Left lung (tissue), 14 donors: ENCODE measurements at places on chromosomes 6 and 20.

DNA sequence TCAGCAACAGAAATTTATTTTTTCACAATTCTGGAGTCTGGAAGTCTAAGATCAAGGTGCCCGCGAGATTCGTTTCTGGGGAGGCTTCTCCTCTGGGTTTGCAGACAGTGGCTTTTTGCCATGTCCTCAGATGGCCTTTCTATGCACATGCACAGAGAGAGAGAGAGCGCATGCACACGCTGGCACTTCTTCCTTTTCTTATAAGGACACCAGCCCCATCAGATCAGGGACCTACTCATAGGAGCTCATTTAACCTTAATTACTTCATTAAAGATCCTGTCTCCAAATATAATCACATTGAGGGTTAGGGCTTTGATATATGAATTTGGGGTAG is 260.7 kb upstream of the PLCB4 start:
- H3K36me3 ChIP-seq = no peaks in the 10 kb centered on the region
- H3K27me3 ChIP-seq = no peaks in the 10 kb centered on the region
- no peaks in the 10 kb centered on the region for H3K4me1 ChIP-seq
- no peak for DNase-seq
- no peak overlapping the region for H3K4me3 ChIP-seq

GRCh38 chr20:57738484-57738883 is 28.7 kb upstream of the PMEPA1 start:
- H3K27ac ChIP-seq = no peak overlapping the region
- no peaks in the 10 kb centered on the region for H3K36me3 ChIP-seq
- no peak overlapping the region for H3K4me3 ChIP-seq
- no peak for DNase-seq

GRCh38 chr6:110542311-110543024 is 66.1 kb upstream of the SLC22A16 start:
- H3K27me3 ChIP-seq = no peaks in the 10 kb centered on the region
- H3K4me3 ChIP-seq = no peak overlapping the region
- DNase-seq = no peak
- H3K4me1 ChIP-seq = no peaks in the 10 kb centered on the region

DNA sequence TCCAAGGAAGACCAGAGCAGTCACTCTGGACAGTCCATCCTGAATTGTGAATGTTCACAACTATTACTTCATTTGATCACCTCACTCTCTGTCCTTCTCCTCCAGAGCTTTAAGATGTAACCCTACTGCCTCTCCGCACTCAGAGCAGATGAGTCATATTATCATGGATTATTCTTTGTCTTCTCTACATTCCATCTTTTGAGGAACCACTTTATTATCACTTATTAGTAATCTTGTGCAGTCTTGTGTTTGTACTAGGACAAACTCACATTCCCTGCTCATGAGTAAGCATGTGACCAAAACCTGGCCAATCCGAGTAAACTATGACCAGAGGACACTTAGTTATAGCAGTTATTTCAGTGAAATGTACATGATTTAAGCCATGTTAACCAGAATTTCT is 401.5 kb upstream of the ADGRB3 start:
- no peak for DNase-seq
- no peaks in the 10 kb centered on the region for H3K4me1 ChIP-seq
- H3K36me3 ChIP-seq = no peaks in the 10 kb centered on the region
- H3K27ac ChIP-seq = no peak overlapping the region
- no peaks in the 10 kb centered on the region for H3K27me3 ChIP-seq

- peaks cover 5% of the 10 kb centered on the region for H3K4me1 ChIP-seq
- DNase-seq = no peak
- H3K36me3 ChIP-seq = no peaks in the 10 kb centered on the region
- no peak overlapping the region for H3K27ac ChIP-seq
- H3K27me3 ChIP-seq = no peaks in the 10 kb centered on the region
- no peak overlapping the region for H3K4me3 ChIP-seq
Measured at GRCh38 chr6:157845493-157846259, 22.6 kb downstream of the SNX9 start.

- DNase-seq = no peak
- H3K4me3 ChIP-seq = no peak overlapping the region
Measured at GRCh38 chr6:5155906-5156305, 70.8 kb downstream of the PPP1R3G start.

GRCh38 chr20:54345301-54345724 is 130.1 kb upstream of the DOK5 start:
- no peak overlapping the region for H3K4me3 ChIP-seq
- H3K36me3 ChIP-seq = no peaks in the 10 kb centered on the region
- no peaks in the 10 kb centered on the region for H3K27me3 ChIP-seq

- no peak for DNase-seq
- no peak overlapping the region for H3K4me3 ChIP-seq
- H3K4me1 ChIP-seq = peaks cover 8% of the 10 kb centered on the region
- H3K27me3 ChIP-seq = no peaks in the 10 kb centered on the region
- H3K27ac ChIP-seq = peak overlapping the region; percentile 70
- H3K36me3 ChIP-seq = peaks cover 61% of the 10 kb centered on the region
Measured at GRCh38 chr6:137882225-137882961, 15.3 kb downstream of the TNFAIP3 start.

DNA sequence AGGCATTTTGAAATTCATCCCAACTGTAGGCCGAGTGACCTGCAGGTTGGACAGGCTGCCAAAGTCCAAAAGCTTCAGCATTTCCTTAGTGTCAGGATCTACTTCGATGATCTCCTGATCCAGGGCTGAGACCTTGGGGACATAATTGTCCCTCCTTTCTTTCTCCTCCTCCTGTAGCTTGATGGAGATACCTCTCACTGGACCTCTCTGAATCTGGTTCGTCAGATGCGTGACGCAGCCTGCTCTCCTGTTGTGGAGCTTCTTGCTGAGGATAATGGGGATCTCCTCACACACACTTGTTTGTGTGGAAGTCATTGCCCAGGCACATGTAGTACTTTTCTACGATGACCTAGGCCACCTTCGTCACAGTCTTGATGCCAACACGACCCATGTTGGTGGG is 1.5 kb upstream of the MAS1L start:
- no peak overlapping the region for H3K27ac ChIP-seq
- H3K27me3 ChIP-seq = no peaks in the 10 kb centered on the region
- no peak for DNase-seq
- H3K36me3 ChIP-seq = no peaks in the 10 kb centered on the region

DNA sequence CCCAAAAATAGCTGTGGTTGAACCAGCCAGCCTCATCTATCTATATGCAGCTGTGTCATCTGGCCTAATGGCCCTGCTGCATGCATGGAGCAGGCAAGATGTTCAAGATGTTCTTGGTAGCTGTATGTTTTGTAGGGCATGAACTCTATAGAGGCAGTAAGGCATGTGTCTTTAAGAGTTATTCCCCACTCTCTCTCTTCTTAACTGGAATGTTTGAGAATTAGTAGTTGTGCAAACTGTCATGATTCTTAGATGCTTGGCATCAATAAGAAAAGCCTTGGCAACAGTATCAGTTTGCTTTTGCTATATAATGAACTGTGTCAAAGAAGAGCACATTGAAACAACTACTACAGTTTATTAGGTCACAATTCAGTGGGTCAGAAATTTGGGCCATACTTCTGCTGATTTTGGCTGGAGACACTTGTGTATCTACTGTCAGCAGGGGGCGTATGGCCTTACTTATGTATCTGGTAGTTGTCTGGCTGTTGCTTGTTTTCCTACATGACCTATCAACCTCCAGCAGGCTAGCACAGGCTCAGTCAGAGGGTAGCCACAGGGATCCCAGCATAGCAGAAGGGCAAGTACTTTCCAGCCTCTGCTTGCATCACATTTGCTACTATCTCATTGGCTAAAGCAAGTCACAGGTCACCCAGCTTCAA is 56.1 kb upstream of the LAMP5 start:
- DNase-seq = peak; percentile 35
- no peaks in the 10 kb centered on the region for H3K4me1 ChIP-seq
- H3K36me3 ChIP-seq = no peaks in the 10 kb centered on the region
- H3K27ac ChIP-seq = no peak overlapping the region
- H3K27me3 ChIP-seq = no peaks in the 10 kb centered on the region

- H3K27ac ChIP-seq = peak overlapping the region; percentile 39
- H3K27me3 ChIP-seq = no peaks in the 10 kb centered on the region
- no peak overlapping the region for H3K4me3 ChIP-seq
- peaks cover 52% of the 10 kb centered on the region for H3K4me1 ChIP-seq
Measured at GRCh38 chr20:36847009-36847709, 28.8 kb upstream of the TLDC2 start.

- DNase-seq = no peak
- H3K27ac ChIP-seq = no peak overlapping the region
- H3K4me3 ChIP-seq = no peak overlapping the region
- H3K36me3 ChIP-seq = no peaks in the 10 kb centered on the region
Measured at GRCh38 chr6:82144007-82144851, 103.3 kb downstream of the IBTK start.

- H3K36me3 ChIP-seq = no peaks in the 10 kb centered on the region
- no peaks in the 10 kb centered on the region for H3K4me1 ChIP-seq
- no peak overlapping the region for H3K27ac ChIP-seq
- H3K27me3 ChIP-seq = no peaks in the 10 kb centered on the region
- H3K4me3 ChIP-seq = no peak overlapping the region
Measured at GRCh38 chr6:167407239-167408064, 82.6 kb downstream of the TTLL2 start.

- peak; percentile 27 for DNase-seq
- H3K27ac ChIP-seq = no peak overlapping the region
- no peaks in the 10 kb centered on the region for H3K36me3 ChIP-seq
Measured at GRCh38 chr6:107607116-107607515, 117.2 kb downstream of the SOBP start.

- no peak overlapping the region for H3K27ac ChIP-seq
- H3K4me1 ChIP-seq = peaks cover 17% of the 10 kb centered on the region
- DNase-seq = no peak
- no peaks in the 10 kb centered on the region for H3K36me3 ChIP-seq
- H3K4me3 ChIP-seq = no peak overlapping the region
- H3K27me3 ChIP-seq = no peaks in the 10 kb centered on the region
Measured at GRCh38 chr6:157766901-157767774, 55.9 kb upstream of the SNX9 start.

GRCh38 chr6:84065693-84066290 is 32.2 kb downstream of the MRAP2 start:
- no peaks in the 10 kb centered on the region for H3K27me3 ChIP-seq
- H3K4me1 ChIP-seq = no peaks in the 10 kb centered on the region
- no peak overlapping the region for H3K4me3 ChIP-seq

DNA sequence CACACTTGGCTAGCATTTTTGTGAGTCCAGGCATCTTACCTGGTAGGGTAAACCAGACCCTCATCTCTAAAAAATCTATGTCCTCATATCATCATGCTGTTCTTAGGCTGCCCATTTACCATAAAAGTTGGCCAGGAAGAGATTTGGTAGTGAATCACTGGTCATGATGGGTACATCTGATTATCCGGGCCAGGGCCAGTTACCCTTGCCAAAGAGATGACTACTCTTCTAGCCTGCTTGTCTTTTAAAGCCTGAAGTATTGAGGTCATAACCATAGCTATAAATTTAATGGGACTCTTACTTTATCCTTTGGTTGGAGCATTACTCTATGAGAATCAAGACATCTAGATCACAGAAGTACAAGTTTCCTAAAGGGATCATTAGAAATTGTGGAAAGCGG is 276.8 kb downstream of the TENT5A start:
- no peak for DNase-seq
- no peaks in the 10 kb centered on the region for H3K36me3 ChIP-seq
- H3K27me3 ChIP-seq = no peaks in the 10 kb centered on the region
- no peak overlapping the region for H3K27ac ChIP-seq
- no peak overlapping the region for H3K4me3 ChIP-seq

DNA sequence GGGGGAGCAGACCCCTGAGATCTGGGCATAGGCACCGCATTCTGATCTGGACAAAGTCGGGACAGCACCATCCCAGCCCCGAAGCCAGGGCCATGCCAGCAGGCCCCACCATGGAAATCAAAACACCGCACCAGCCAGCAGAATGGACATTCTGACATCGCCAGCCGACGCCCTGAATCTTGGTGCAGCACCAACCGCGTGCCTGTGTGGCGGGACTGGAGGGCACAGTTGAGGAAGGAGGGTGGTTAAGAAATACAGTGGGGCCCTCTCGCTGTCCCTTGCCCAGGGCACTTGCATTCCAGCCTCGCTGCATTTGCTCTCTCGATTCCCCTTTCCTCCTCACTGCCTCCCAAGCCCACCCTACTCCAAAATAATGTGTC is 2.0 kb downstream of the NNAT start:
- H3K27ac ChIP-seq = no peak overlapping the region
- H3K4me1 ChIP-seq = peaks cover 85% of the 10 kb centered on the region

DNA sequence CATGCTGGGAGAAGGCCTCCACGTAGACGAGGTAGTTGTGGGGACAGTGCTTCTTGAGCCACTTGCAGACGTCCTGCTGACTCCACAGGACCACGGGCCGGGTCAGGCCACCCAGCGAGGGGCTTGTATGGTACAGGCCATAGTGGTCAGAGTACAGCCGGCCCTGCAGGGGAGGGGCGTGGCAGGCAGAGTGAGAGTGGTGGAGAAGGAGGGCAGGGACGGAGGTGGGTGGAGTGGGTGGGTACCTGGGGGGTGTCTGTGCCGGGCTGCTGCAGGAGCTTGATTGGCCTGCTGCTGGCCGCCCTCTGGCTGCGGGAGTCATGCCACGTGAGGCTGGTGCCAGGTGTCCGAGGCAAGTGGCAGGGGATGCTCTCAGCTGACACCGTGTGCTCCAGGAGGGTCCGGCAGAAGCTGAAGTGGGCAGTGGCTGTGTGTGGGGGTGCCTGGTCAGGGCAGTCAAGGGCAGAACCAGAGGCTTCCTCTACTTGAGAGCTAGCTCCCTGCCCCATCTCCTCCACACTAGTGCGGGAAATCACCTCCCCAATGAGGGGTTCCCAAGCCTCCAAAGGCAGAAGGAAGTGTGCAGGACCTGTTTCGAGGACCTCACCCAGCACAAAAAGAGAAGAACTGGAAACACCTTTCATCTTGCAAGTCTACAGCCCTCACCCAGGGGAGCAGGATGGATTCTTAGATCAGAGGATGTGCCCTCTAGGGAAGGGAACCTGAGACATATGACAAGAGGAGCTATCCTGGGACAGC is 2.3 kb downstream of the SAMD10 start:
- H3K27me3 ChIP-seq = no peaks in the 10 kb centered on the region
- peaks cover 4% of the 10 kb centered on the region for H3K36me3 ChIP-seq
- no peak overlapping the region for H3K27ac ChIP-seq
- DNase-seq = no peak
- H3K4me3 ChIP-seq = no peak overlapping the region

DNA sequence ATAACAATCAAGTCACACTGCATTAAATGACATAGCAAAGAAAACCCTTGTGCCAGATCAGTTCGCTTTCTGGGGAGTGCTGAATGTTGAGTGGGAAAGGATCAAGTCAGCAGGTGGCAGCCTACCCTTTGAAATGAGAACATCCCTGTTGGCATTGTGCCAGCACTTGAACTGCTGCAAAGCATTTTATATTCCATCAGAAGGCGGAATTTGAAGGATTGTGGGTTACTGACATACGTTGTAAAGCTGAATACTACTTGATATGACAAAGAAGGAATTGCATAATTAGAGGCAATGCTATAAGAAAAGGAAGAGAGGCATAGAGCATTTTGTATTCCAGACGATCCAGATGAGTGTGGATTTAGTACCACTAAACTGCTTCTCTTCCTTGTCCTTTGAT is 26.5 kb downstream of the BCKDHB start:
- no peaks in the 10 kb centered on the region for H3K36me3 ChIP-seq
- H3K27ac ChIP-seq = no peak overlapping the region
- H3K27me3 ChIP-seq = no peaks in the 10 kb centered on the region
- H3K4me1 ChIP-seq = no peaks in the 10 kb centered on the region
- peak; percentile 75 for DNase-seq
- no peak overlapping the region for H3K4me3 ChIP-seq

GRCh38 chr20:51462566-51463276 is 79.8 kb downstream of the NFATC2 start:
- peak overlapping the region; percentile 13 for H3K27ac ChIP-seq
- no peaks in the 10 kb centered on the region for H3K27me3 ChIP-seq
- H3K36me3 ChIP-seq = no peaks in the 10 kb centered on the region
- no peak overlapping the region for H3K4me3 ChIP-seq
- peak; percentile 57 for DNase-seq
